Activated B cell treated with CpG ODN at 0.5 μM for 24 hours (primary cell): ENCODE measurements at places on chromosomes 1 and 21.

GRCh38 chr21:35940074-35940927 is 120.0 kb downstream of the SETD4 start:
- no peak for DNase-seq
- peaks cover 2% of the 10 kb centered on the region for H3K4me1 ChIP-seq
- H3K4me3 ChIP-seq = no peak overlapping the region

DNA sequence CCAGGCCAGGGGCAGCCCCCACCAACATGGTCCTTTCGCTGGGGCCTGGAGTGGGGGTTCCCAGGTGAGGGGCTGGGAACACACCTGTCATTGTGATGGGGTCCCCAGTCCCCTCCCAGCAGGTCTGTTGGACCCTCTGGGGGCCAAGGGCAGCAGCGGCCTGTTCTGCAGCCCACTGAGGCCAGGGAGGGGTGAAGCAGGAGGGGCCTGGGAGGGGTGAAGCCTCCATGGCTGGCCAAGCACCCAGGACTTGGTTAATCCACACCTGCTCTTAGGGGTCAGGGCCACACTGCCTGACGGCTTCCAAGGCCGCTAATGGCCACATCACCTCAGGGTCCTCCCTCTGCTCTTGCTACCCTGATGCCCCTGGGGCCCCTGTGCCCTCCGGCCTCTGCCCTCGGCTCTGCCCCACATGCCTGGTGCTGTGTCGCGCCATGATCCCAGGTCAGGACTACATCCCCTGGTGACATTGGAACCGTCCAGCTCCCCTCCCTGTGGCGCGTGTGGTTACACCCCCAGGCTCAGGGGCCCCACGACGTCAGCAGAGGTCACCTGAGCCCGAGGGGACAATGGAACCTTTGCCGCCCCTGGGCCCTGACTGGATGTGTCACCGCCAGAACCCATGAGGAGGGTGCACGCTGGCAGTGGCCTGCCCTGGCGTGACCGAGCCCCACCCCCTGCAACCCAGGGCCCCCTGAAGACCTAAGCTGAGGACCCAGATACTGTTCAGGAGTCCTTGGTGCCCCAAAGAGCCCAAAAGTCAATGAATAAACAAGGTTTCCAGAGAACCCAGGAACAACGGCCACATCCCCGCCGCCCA is 7.0 kb downstream of the TNFRSF18 start:
- peaks cover 3% of the 10 kb centered on the region for H3K36me3 ChIP-seq
- H3K4me3 ChIP-seq = peak overlapping the region; percentile 44
- H3K27me3 ChIP-seq = no peaks in the 10 kb centered on the region
- no peak overlapping the region for H3K27ac ChIP-seq

DNA sequence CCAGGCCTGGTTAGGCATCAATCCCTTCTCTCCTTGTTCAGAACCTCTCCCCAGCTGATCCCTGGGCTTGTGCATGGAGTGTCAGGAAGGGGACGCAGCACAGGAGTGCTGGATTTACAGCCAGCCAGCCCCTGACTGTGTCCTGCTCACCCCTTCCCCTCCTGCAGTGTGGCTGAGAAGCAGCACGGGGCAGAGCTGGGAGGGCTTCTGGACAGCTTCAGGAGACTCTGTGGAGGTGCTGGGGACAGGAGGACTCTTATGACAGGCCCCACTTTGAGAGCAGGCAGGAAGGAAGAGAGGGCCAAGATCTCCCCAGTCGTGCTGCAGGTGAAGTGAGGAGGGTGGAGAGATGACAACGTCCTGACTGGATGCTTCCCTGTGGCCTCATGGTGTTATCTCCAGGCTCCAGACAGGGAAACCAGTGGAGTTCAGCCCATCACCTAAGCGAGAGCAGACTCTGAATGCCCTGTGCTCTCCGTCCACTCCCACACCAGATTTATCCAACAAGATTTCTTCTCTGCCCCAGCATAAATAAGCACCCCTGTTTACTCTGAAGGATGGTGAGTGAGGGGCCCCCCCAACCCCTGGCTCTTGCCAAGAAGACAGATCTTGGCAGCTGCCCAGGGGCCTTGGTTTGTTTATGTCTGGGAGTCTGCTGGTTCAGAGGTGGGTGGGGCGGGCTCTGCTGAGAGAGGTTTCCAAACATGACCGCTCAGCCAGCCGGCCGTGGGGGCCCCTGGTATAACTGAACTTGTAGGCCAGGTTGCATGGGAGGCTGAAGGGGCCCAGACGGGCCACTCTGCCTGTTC is 21.3 kb downstream of the TMCC2 start:
- H3K4me1 ChIP-seq = no peaks in the 10 kb centered on the region
- H3K27ac ChIP-seq = no peak overlapping the region
- H3K27me3 ChIP-seq = no peaks in the 10 kb centered on the region
- no peaks in the 10 kb centered on the region for H3K36me3 ChIP-seq
- H3K4me3 ChIP-seq = no peak overlapping the region
- no peak for DNase-seq

DNA sequence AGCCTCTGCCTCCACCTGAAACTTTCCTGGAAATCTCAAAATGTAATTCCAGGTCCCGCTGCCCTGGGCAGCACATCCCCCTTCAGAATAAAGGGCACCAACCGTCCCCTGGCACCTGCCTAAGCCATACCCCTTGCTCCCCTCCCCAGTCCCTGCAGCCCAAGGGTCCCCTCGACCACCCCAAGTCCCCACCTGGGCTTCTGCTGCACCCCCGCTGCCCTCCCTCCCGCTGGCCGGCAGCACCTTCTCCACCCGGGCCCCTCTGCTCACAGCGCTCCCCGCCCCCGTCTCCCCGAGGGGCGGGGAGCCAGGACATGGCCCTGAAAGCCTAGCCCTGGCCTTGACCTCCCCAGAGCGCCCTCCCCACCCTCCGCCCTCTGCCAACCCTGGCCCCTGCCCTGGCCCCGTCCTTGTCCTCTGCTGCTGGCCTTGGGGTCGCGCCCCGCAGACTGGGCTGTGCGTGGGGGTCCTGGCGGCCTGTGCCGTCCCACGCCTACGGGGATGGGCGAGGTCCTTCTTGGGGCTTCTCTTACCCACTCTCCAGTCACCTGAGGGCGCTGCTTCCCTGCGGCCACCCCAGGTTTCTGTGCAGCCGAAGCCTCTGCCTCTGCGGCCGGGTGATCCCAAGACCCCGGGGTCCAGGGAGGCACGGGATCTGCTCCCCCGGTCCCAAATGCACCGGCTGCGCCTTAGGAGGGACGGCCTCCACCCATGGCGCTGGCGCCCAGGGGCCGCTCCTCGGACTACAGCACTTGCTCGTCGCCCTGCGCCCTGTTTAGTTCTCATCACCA is 41.7 kb downstream of the WDR4 start:
- no peaks in the 10 kb centered on the region for H3K27me3 ChIP-seq
- H3K36me3 ChIP-seq = peaks cover 12% of the 10 kb centered on the region
- H3K4me3 ChIP-seq = no peak overlapping the region
- no peak overlapping the region for H3K27ac ChIP-seq
- DNase-seq = peak; percentile 6

DNA sequence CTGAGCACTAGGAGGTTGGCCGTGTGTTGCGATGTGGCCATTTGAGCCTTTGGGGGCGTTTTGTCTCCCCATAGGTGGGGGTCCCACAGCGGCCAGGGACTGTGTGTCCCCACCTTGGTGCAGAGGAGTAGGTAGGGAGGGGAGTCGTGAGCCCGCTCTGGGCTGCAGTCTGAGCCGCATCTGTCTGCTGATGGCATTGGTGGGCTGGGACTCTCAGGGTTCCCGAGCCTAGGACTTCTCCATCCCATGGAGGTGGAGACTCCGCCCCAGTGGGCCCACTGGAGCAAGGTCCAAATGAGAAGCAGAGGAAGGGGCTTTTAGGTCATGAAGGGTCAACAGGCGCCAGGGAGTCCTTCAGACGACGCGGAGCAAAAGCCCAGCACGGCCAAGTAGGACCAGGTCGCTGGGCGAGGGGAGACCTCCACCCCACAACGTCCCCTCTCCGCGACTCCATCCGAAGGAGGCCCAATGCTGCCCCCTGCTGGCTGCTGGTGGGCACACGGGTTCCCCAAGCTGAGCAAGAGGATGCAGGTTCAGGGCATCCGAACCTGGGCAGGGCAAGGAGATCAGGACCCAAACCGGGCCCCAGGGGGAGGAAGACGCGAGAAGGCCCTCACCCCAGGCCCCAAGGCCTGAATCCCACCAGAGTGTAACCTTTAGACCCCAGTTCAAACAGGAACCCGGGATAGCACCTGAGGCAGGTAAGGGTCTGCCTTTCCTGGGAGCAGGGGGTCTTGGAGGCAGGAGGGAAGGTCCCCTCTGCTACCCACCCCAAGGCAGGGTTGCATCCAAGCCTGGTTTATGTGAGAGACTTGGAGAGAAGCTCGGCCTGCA is 14.9 kb downstream of the TTC34 start:
- peaks cover 3% of the 10 kb centered on the region for H3K36me3 ChIP-seq
- H3K27ac ChIP-seq = no peak overlapping the region
- DNase-seq = peak; percentile 69

DNA sequence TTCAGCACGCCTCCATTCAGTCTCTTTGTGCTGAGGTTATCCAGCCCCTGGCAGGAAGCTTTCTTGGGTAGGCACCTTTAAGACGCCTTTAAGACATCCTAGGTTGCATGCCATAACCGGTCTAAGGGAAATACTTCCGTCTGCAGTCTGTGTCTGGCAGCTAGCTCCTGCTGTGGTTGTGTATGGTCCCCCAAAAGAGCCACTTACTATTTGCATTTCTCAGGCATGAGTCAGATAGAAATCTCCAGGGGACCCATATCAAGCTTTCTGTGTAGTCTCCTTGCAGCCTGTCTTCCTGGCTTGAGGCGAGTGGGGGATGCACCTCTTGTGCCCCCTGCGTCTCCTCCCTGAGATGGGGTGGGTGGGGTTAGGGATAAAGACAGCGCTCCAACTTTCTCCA is 10.0 kb upstream of the RYR2 start:
- H3K27me3 ChIP-seq = peaks cover 7% of the 10 kb centered on the region
- no peaks in the 10 kb centered on the region for H3K4me1 ChIP-seq
- no peak for DNase-seq
- H3K36me3 ChIP-seq = no peaks in the 10 kb centered on the region
- no peak overlapping the region for H3K27ac ChIP-seq

- DNase-seq = no peak
- no peaks in the 10 kb centered on the region for H3K36me3 ChIP-seq
- no peak overlapping the region for H3K27ac ChIP-seq
- no peak overlapping the region for H3K4me3 ChIP-seq
Measured at GRCh38 chr21:37551331-37551992, 184.9 kb downstream of the DYRK1A start.

DNA sequence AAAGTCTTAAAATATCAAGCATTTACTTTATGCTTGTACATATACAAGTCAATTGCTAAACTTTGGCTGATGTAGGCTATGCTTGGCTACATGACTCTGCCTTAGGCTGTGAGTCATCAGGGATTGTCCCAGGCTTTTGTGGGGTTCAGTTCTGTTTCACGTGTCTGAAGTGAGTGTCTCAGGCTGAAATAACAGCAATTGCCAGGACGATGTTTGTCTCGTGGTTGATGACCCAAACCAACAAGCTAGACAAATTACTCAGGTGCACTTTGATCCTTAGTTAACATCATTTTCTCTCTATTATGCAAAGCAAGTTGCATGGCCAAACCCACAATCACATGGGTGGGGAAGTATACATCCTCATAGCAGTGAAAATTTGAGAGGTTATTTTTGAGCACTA is 410.1 kb downstream of the BRINP3 start:
- H3K27ac ChIP-seq = no peak overlapping the region
- no peak for DNase-seq
- no peaks in the 10 kb centered on the region for H3K36me3 ChIP-seq

DNA sequence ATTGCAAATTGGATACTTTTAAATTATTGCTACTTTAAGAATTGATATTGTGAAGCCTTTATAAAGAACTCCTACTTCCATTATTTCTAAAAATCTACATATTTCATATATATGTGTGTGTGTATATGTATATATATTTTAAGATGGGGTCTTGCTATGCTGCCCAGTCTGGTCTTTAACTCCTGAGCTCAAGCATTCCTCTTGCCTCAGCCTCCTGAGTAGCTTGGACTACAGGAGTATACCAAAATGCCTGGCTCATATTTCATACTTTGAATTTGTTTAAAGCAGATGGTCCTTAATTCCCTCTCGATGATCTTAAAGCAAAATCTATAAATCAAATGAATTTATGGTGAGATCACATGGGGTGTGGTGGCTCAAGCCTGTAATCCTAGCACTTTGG is 25.1 kb upstream of the CPLANE2 start:
- no peak overlapping the region for H3K4me3 ChIP-seq
- H3K27me3 ChIP-seq = no peaks in the 10 kb centered on the region
- no peak for DNase-seq
- peaks cover 6% of the 10 kb centered on the region for H3K36me3 ChIP-seq
- H3K4me1 ChIP-seq = no peaks in the 10 kb centered on the region

- H3K4me1 ChIP-seq = peaks cover 26% of the 10 kb centered on the region
- no peak overlapping the region for H3K27ac ChIP-seq
- H3K27me3 ChIP-seq = no peaks in the 10 kb centered on the region
- H3K4me3 ChIP-seq = no peak overlapping the region
- no peak for DNase-seq
- no peaks in the 10 kb centered on the region for H3K36me3 ChIP-seq
Measured at GRCh38 chr1:247431643-247432042, 15.7 kb downstream of the NLRP3 start.

GRCh38 chr1:162035241-162035640 is 11.6 kb upstream of the OLFML2B start:
- H3K27ac ChIP-seq = no peak overlapping the region
- DNase-seq = no peak
- H3K36me3 ChIP-seq = no peaks in the 10 kb centered on the region
- no peak overlapping the region for H3K4me3 ChIP-seq
- no peaks in the 10 kb centered on the region for H3K4me1 ChIP-seq

DNA sequence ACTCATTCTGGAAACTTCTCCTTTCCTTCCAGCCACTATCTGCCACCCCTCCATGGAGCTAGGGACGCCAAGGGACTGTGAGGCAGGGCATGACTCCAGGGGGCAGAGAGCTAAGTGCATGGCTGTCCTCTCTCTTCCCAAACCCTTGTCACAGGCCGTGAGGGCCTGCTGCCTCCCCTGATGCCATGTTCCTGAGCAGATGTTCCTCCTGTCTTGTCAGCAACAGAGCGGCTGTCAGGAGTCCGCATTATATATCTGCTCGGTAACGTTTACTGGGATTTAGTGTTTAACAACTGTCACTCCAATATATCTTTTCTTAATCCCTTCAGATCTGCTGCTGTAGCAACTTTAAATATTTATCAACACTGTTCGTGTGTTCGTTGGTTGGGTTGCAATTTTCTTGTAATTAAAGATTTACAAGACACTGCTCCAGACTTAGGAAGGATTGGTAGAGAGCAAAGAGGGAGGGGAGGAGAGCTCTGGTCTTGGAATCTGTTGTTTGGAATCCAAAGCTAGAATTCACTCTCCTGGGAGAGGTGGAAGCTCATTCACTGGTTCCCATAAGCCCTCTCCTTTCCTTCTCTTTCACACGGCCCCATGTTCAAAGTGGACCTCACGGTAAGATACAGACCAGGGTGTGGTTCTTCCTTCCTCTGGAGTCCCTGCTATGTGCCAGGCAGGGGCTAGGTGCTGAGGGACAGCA is 76.2 kb downstream of the MDM4 start:
- H3K27me3 ChIP-seq = no peaks in the 10 kb centered on the region
- DNase-seq = no peak
- H3K4me3 ChIP-seq = no peak overlapping the region
- H3K27ac ChIP-seq = no peak overlapping the region
- peaks cover 9% of the 10 kb centered on the region for H3K4me1 ChIP-seq

GRCh38 chr1:54936791-54937190 is 43.6 kb upstream of the TMEM61 start:
- H3K27me3 ChIP-seq = peaks cover 40% of the 10 kb centered on the region
- H3K4me3 ChIP-seq = no peak overlapping the region
- H3K36me3 ChIP-seq = no peaks in the 10 kb centered on the region
- H3K27ac ChIP-seq = no peak overlapping the region
- DNase-seq = no peak
- H3K4me1 ChIP-seq = no peaks in the 10 kb centered on the region
